ENCODE measurements at places on chromosomes 6 and 20.

GRCh38 chr20:41340327-41341055 is at the start of gene LPIN3:
LPIN3 (plus strand) TSS chr20:41340821; CDS start chr20:41345804, 4,983 bp downstream.
- DNase-seq, result no peak

- DNase-seq, result no peak
These were observed 33.4 kb upstream of the TCP11 start for GRCh38 chr6:35174501-35174900.

DNA sequence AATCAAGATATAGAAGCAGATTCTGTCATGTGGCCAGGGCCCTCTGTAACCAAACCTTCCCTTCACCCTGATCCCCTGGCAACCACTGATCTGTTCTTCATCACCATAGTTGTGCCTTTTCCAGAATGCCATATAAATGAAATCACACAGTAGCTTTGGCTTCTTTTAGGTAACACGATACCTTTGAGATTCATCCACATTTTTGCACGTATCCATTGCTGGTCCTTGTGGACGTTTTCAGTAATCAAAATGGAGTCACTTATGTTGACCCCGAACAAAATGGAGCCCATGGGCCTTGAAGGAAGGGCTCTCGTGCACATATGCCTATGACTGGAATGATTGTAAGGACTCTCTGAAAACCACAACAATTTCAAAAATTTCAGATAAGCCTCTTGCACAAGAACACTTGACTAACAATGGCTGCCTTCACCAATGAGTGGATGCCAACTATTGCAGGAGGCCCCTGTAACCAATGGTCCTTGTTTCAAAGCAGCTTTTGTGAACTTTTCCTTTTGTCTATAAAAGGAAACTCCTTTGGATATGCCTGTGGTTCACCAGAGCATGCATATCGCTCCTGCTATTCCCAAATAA is 84.3 kb upstream of the RALY start:
- no peak for DNase-seq

- DNase-seq, result no peak
These were observed 17.4 kb upstream of the PRDM13 start for GRCh38 chr6:99589290-99589672.

GRCh38 chr6:25354078-25354932 is 75.1 kb downstream of the CARMIL1 start:
- DNase-seq, result no peak

GRCh38 chr6:152270301-152270925 is 366.7 kb downstream of the SYNE1 start:
- DNase-seq, result no peak

DNA sequence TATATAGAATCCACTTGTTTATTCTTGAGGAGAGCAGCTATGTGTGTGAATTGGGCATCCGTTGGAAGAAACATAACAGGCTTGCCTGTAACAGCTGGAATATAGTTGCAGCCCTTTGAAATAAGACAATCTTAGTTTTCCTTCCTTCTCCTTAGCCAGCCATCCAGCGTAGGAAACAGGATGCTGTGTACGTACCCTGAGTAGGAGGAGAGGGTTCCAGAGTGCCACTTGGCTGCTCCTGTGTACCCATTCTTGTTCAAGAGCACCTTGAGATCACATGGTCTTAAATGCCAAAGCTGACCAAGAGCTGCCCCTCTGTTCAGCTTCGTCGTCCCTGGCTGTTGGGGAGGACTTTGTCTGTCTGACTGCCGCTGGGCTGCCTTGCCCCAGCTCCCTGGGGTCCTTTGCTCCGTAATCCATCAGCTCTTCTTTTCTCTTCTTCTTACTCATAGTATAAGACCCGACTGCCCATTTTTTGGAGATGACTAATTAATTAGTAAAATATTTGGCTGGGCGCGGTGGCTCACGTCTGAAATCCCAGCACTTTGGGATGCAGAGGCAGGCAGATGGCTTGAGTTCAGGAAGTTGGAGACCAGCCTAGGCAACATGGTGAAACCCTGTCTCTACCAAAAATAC is 49.0 kb downstream of the RREB1 start:
- no peak for DNase-seq

DNA sequence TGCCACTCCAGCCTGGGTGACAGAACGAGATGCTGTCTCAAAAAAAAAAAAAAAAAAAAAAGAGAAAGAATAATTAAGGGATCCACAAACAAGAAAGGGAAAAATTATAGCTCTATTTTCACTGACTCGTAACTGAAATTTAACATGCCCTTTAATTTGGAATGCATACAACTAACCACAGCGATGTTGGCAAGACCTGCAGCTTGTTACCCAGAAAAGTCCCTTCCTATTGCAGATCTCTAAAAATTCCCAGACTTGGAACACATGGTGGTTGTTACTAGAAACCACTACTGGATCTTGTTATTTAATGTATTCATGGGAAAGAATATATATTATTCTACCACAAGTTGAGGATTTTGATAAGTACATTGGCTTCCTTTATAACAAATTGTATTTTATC is 27.8 kb upstream of the SMIM28 start:
- DNase-seq, result no peak

GRCh38 chr6:44674226-44675155 is 287.0 kb downstream of the CDC5L start:
- DNase-seq, result no peak

GRCh38 chr6:106167096-106167814 is 81.1 kb downstream of the PRDM1 start:
- no peak for DNase-seq

DNA sequence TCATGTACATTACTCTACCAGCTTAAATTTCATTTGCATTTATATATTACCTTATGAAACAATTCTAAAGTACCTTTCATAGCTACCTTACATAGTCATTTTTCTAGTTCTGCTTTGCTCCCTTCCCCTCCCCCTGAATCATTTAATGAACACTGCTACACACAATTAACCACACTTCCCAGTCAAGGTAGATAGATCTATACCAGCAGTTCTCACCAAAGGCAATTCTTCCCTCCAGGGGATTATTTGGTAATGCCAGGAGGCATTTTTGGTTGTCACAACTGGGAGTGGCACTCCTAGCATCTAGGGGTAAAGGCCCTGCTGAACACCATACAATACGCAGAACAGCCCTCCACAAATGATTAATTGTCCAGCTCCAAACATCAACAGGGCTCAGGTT is 143.9 kb upstream of the SHLD1 start:
- no peak for DNase-seq

- no peak for DNase-seq
These were observed 183.6 kb upstream of the GMDS start for GRCh38 chr6:2429032-2429431.

- no peak for DNase-seq
These were observed 103.1 kb upstream of the SULF2 start for GRCh38 chr20:47888351-47888750.

DNA sequence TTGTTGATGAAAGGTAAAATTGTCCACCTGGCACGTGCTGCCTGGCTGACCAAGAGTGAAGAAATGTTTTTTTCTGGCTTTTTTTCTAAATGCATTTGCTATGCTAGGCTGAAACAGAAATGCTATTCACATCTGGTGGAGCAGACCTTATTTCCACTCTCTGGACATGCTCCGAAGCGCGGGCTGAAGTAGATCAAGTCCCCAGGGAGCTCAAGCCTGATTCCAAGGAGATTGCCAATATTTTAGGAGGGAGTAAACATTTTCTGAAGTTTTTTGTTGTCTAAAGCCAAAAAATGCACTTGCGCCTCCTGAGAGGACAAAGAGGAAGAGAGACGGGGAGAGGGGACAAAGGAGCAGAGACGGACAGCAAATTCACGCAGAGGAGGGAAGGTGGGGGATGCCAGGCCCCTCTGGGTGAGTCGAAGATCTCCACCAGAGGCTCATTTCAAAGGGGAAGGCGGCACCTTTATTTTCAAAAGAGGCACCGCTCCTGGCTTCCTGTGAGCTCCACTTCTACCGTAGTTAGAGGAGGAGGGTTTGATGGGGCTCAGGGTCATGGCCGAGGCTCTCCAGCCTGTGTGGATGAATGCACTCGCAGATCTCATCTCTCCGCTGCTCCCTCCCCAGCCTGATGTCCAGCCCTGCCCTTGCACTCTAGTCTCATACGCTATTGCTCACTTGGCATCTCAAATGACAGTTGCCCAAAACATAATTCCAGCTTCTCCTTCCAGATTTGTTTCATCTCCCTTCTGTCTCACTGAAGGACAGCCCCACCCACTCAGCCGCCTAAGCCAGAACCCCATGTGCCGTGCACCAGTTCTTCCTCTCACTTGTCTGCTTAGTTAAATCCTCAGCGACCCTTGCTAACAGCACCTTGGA is 23.1 kb upstream of the SMOC2 start:
- no peak for DNase-seq

DNA sequence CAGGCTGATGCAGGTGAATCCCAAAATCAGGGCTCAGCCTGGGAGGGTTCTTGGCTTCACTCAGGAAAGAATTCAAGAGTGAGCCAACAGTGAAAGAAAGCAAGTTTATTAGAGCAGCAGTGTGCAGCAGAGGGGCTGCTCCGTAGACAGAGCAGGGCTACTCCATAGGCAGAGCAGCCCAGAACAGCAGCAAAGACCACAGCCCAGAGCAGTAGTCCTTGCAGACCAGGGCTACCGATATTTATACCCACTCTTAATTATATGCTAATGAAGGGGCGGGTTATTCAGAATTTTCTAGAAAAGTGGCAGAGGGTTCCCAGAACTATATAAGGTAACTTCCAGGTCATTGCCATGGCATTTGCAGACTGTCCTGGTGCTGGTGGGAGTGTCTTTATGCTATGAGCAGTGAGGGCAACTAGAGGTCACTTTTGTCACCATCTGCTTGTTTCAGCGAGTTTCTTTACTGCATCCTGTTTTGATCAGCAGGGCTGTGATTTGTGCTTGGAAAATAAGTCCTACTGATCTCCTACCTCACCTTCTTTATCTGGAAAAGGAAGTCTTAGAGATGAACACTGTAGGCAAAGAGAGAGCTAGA is 39.8 kb upstream of the PTPN1 start:
- no peak for DNase-seq

- no peak for DNase-seq
These were observed at the start of gene LKAAEAR1 for GRCh38 chr20:64083804-64084684. LKAAEAR1 (minus strand) TSS chr20:64084398; CDS start chr20:64084219, 179 bp downstream.

- no peak for DNase-seq
These were observed 6.1 kb downstream of the GPR31 start for GRCh38 chr6:167151648-167152047.

- DNase-seq, result no peak
These were observed 6.2 kb downstream of the LINC00237 start for GRCh38 chr20:21099751-21100577.

GRCh38 chr20:24747881-24748595 is 201.0 kb upstream of the CST7 start:
- DNase-seq, result no peak

- no peak for DNase-seq
These were observed 9.4 kb upstream of the NPBWR2 start for GRCh38 chr20:64116541-64117431.

GRCh38 chr6:167995302-167995701 is 2.2 kb upstream of the KIF25 start:
- no peak for DNase-seq

DNA sequence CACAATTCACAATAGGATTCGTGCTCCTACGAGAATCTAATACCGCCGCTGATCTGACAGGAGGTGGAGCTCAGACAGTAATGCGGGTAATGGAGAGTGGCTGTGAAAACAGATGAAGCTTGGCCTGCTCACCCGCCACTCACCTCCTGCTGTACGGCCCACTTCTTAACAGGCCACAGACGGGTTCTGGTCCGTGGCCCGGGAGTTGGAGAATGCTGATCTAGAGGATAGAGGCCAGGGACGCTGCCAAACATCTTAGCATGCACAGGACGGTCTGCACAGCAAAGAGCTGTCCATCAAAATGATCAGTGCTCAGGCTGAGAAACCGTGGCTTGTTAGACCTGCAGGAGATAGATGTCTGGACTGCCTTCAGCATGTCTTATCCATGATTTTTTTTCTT is 186.4 kb downstream of the SASH1 start:
- no peak for DNase-seq

GRCh38 chr6:4928426-4928825 is 75.4 kb downstream of the RPP40 start:
- no peak for DNase-seq
